ENCODE measurements at places on chromosomes 3 and 15.

- DNase-seq = no peak
Measured at GRCh38 chr3:170044271-170044670, 6.5 kb downstream of the GPR160 start.

DNA sequence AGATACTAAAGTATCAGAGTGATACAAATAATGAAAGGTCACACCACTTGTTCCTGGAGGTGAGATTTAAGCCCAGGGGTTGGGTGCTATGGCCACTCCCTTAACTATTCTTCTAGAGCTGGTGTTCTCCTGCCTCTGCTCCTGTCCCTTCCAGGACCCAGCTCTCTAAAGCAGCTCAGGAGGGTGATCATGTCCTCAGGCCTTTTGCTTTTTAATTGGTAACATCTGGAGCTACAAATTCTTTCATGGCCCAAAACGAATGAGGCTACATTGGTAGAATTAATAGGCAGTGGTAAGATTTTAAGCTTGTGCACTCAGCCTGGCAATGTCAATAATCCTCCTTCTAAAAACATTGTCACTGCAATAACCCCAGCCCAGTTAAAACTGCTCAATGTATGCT, 38.2 kb upstream of the CNOT10 start:
- no peak for DNase-seq

DNA sequence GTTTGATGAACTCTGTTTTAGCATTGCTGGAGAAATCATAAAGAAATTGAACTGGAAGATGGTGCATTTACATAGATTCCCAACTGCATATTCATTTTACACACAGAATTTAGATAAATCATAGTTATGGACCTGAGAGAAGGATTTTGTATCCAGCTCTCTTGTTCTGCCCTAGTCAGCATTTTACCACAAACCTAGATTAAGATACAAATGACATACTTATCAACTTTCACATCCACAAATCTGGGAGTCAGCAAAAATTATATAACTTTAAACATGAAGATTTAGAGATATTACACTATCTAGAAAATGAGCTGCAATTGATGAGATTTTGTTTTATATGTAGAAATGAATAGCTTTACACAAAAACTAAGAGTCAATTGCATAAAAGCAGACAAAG, 632.8 kb downstream of the IGSF11 start:
- DNase-seq = no peak

GRCh38 chr3:57112206-57112605, 51.7 kb downstream of the SPATA12 start:
- no peak for DNase-seq

DNA sequence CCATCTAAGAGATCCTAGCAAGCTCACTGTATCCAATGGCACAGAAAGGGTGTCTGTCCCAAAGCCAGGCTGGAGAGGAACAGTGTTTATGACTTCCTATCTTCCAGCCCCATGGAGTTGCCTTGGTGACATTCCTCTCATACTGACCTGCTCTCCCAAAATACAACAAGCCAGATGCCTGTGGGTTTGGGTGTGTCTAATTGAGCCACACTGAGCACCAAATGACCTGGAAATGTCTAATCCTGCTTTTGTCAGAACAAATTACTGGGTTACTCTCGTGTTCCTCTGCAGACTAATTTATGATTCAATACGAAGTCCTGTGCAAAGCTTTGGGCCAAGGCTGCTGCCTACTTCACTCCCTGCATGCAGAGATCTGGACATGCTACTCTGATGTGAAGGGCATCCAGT, 98.1 kb upstream of the STRIT1 start:
- DNase-seq = peak; percentile 87

GRCh38 chr15:97446138-97446537, 514.4 kb upstream of the ARRDC4 start:
- DNase-seq = no peak

DNA sequence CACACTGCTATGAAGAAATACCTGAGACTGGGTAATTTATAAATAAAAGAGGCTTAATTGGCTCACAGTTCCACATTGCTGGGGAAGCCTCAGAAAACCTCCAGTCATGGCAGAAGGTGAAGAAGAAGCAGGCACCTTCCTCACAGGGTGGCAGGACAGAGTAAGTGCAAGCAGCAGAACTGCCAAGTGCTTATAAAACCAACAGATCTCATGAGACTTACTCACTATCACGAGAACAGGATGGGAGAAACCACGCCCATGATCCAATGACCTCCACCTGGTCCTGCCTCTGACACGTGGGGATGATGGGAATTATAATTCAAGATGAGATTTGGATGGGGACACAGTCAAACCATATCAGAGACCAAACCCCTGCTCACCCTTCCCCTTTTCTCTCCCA, 75.0 kb downstream of the TRIM69 start:
- no peak for DNase-seq

- no peak for DNase-seq
Measured at GRCh38 chr15:60525341-60526039, 46.5 kb upstream of the ICE2 start.

GRCh38 chr3:72595927-72596610, 252.2 kb downstream of the SHQ1 start:
- no peak for DNase-seq

- no peak for DNase-seq
Measured at GRCh38 chr15:99978426-99978825, 245.2 kb upstream of the LYSMD4 start.

- no peak for DNase-seq
Measured at GRCh38 chr3:49536875-49537533, 17.3 kb upstream of the BSN start.

- DNase-seq = no peak
Measured at GRCh38 chr3:14133876-14134275, 9.0 kb downstream of the TMEM43 start.

GRCh38 chr3:89742546-89742945, 635.1 kb downstream of the EPHA3 start:
- DNase-seq = no peak

GRCh38 chr15:40931300-40932142, 2.4 kb downstream of the DLL4 start:
- DNase-seq = no peak

DNA sequence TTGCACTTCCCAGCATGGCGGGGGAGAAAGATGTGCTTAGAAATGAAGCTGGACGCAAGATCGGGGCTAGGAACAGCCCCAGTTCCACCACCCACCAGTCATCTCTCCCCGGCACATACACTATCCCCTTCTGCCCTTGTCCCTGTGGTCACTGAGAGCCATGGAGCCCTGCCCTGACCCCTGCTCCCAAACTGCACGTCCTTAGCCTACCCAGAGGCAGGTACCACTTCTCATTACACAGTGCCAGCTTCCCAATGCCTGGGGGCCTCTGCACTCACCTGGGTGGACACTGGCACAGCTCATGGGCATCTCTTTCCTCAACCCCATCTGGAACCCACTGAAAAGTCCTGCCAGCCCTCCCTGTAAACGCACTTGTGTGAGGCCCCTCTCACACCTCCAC, 139.3 kb upstream of the PRR20G start:
- no peak for DNase-seq

GRCh38 chr3:148911592-148911991, 46.5 kb downstream of the CPA3 start:
- no peak for DNase-seq

DNA sequence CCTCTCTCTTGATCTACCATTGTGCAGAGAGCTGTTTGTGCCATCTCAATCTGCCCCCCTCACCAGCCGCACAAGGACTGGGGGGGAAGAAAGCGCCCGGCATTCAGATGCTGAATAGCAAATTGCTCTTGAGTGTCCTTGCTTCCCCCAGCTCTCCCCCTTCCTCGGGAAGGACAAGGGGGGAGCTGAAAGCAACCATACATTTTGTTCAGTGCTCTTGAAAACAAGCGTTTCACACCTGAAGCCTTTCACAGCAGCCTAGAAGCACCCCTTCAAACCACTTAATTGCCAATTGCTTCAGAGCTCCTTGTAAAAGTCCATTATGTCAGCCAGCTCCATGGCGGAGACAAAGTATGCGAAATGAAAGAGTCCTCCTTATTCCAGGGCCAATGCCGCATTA, 540.1 kb downstream of the NR2F2 start:
- no peak for DNase-seq

DNA sequence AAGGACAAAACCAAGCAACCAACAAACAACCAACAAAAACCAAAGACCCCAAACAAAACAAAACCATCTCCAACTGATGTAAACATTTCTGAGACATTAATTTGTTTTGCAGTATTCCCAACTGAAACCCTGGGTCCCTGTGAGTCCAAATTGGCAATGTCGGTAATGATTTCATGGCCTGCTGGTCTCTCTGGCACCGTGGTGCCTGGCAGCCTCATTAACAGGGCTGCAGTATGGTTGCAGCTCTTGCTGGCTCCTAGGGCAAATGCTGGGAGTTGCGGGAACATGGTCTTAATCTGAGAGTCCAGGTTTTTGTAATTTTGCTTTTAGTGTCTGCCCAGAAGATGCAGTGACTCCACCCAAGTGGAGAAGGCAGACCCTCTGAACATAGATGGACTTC, 128.3 kb downstream of the SV2B start:
- DNase-seq = no peak

- DNase-seq = peak; percentile 61
Measured at GRCh38 chr3:194472290-194472920, 14.4 kb downstream of the ATP13A3 start.

DNA sequence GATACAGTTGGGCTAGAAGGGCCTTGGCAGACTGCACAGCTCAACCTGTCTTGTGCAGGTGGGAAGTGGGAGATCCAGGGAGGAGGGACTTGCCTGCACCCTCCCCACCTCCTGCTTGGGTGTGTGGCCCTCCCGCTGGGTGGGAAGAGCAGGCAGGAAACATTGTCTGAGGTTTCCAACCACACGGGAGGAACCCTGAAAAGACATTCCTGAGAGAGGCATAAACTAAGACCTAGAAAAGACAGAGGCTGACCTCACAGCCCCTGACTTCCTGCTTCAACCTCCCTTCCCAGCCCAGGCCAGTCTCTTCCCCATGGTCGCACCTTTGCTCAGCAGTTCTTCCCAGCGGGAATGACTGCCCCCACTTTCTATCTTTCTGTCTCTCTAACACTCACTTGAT, 46.3 kb upstream of the INSYN1 start:
- peak; percentile 56 for DNase-seq

DNA sequence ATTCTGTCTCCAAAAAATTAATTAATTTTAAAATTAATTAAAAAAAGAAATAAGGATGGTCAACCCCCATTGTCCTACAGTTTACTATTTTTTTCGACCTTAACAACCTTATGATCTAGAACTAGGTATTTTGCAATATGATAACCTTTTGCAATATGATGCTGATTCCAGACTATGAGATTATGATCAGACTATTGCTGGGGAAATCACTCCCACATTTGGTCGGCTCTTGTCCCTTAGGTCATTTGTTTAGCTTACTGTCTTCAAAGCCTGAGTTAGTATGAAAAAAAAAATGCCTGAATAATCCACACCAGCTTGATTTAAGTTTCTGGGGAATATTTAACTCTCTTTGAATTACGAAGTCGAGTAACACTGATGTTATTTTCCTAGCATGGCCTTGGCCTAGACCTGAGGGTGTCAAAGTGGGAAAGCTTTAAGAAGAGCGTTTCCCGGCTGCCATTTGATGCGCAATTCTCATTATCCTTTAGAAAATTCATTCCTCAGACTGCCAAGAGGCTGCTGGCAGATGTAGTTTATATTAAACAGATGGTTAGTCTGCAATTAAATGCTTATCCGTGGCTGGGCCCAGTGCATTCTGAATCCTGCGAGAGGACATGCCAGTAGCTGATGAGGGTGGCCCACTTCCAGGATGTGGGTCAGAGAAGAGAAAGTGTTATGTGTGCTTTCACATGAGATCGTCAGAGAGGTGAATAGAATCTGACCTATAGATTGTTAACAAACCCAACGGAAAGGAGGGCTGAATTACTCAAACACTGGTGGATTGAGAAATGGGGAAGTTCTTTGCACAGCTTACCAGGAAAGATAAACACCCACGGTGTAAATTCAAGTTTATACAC, 496.0 kb upstream of the THBS1 start:
- DNase-seq = peak; percentile 91

DNA sequence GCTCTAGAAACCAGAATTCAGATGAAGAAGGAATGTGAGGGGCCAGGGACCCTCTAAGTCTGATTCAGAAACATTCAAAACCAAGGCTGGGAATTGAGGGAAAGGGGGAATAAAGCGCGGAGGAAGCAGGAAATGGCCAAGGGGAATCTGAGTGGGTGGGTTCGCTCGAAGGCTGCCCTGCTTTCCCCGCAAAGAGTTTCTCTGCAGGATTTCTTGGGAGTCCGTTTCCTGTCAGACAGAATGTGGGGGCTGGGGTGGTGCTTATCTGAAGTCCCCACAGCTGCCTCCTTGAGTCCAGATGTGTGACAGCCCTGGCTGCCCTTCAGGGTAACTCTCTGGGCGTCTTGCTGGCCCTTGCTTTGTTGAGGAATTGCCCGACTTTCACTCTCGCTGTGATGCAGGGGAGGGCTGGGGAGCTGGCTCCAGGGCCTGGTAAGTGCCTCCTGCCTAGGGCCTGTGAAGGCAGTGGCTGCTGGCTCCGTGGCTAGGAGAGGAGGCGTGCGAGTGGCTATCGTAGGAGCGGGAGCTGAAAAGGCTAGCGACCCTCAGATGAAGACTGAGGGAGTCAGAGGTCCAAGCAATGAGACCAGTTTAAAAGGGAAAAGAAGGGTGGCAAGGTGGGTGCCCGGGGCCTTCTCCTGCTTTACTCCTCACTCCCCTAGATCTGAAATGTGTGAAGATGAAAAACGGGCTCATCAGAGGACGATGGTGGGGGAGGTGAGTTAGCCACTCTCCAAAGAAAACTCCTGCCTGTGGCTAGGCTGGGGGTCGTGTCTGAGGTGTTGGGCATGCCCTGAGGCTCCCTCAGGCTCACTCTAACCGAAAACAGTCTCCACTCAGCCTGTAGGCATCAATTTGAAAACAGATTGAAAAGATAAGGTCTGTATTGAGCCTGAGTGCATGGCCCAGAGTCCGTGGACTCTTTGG, 143.9 kb upstream of the UMPS start:
- DNase-seq = no peak

GRCh38 chr15:99239545-99240198, 9.7 kb downstream of the TTC23 start:
- peak; percentile 13 for DNase-seq

DNA sequence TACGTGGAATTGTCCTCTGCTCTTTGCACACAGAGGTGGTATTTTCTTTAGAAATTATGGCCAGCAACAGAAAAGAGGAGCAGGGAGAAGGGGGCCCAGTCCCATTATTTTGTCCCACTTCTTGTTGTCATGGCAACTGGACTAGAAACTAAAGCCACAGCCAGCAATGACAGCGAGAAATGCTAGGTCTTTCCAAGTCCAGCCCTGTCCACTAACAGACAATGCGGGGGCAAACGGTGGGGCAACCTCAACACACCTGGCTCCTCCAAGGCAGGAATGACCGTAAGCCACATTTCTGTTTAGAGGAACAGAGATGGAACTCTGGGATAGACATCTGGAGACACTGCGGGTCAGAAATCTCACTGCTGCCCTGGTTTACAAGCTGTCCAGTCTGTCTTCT, 107.3 kb downstream of the RFTN1 start:
- DNase-seq = no peak

DNA sequence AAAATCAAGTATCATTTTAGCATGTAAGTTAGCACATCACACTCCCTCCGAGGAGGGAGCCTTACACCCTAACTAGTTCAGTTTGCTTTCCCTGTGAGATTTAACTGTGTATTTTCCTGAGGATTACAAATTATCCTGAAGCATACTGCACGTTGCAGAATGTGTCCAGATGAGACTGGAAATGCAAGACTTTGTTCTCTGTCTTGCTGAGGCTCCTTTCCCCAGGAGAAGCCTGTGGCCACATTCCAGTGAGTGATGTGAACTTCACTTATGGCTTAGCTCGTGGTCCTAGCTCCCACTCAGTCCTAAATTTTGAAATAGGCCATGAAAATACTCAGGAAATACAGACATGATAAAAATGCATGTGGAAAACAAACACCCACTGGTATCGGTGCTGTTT, 23.7 kb downstream of the PDZRN3 start:
- no peak for DNase-seq

Data from astrocyte (in vitro differentiated cells and primary cell).